ENCODE measurements at places on chromosomes 12 and 14.

- DNase-seq: no peak
Measured at GRCh38 chr14:74599321-74599761, 12.7 kb downstream of the LTBP2 start.

DNA sequence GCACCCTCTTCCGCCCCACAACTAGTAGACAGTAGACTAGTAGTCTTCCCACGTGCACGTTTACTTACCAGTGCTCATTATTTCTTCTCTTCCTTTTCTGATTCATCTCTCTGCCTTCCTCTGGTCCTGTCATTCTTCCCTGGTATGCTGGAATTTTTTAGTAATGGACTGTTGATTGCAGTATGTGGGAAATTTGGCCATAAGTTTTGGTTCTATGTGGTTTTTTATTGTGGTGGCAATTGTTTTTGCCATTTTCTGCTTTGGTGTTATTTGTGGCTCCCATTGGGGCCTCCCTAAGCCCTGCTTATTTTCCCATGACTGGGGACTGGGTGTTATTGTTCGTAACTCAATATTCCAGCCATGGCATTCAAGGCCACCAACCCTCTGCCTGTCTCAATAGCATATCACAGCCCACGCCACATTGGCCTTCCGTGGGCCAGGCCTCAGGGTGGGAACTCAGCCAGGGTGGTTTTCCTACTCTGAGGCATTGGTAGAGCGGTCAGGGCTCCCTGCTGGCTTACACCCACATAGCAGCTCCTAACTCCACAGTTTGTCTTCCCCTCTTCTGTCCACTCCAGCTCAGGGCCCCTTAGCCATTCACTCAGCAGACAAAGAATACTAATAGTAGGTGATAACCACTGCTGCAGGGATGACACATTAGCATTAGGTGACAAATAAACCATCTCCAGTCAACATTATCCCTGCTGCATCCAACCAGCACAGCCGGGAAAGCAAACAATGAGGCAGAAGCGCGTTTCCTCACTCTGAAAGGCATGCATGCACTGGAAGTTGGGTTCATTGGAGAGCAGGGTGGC lies 321.5 kb downstream of the CACNA1C start:
- no peak for DNase-seq

- no peak for DNase-seq
Measured at GRCh38 chr12:76883811-76884210, 5.0 kb upstream of the CSRP2 start.

GRCh38 chr12:87687362-87687761 lies 341.8 kb downstream of the C12orf50 start:
- DNase-seq: no peak

DNA sequence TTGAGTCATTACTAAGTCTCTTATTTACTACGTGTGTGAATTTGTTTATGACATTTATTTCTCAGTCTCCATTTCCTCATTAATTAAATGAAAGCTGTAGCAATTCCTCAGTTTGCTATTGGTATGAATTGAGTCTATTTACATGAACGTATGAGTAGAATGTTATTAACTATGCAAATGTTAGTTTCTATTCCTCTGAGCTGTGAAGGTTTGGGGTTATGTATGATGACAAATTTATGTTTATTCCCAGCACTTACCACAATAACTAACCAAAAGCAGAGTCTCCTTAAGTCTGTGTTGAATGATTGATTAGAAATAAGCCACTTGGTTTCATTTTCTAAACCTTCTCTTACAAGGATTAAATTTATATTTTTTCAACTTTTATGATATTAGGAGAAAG lies 1340.9 kb downstream of the FSCB start:
- DNase-seq: no peak

DNA sequence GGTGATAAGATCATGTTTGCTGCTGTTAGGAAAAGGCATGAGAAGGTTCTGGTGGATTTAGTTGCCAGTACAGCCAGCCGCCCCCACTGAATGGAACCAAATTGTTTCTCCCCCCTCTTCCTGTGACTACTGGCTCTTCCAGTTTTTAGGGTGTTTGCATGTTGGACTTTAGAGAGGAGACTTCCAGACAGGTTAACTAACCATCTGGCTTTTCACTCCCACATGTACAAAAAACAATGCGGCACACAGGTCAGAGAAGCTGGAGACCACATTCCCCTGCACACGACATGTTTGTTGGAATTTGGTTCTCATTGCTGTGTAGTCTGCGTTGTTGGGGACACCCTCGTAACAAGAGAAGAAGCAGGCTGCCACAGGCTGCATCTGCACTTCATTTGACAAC lies 103.9 kb upstream of the TMEM132C start:
- no peak for DNase-seq

DNA sequence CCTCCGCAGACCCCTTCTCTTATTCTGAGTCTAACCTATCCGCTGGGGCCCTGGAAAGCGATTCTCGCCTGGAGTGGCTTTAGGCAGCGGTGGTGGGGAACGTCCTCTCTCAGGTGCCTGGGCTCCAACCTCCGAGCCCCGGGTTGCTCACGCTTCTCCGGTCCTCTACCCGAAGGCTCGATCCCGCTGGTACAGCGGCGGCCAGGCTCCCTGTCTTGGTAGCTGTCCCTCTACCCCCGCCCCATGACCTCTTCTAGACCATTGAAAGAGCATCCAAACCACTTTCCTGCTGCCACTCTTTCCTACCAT lies 505 bp upstream of the HEBP1 start:
- no peak for DNase-seq

GRCh38 chr12:131351319-131352028 lies 359.4 kb upstream of the SFSWAP start:
- DNase-seq: no peak

DNA sequence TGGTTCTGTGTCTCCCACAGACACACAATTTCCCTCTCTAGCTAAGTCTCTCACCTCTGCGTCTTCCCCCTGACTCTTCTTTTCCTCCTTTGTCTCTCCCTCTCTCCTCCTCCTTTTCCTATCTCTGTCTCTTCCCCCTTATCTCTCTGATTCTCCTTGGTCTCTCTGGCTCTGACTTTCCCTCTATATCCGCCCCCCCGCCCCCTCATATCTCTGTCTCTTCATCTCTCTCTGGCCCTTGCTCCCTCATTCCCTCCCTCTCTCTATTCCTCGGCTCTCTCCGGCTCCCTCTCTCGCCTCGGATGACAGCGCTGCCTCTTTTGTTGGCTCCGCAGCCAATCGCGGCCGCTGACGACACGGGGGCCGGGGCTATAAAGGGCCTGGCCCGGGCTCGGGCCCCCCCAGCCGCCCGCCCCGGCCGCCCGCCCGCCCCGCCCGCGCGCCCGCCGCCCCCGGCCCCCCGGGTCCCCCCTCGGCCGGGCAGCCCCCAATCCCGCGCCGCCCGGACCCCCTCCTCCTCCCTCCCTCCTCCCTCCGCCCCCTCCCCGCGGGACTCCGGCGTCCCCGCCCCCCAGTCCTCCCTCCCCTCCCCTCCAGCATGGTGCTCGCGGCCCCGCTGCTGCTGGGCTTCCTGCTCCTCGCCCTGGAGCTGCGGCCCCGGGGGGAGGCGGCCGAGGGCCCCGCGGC lies at the start of gene GDF11:
GDF11 (plus strand) TSS at position 404 of the 687 bp plus-strand sequence; CDS start at position 599, 195 bp downstream.
- DNase-seq: peak; percentile 86

DNA sequence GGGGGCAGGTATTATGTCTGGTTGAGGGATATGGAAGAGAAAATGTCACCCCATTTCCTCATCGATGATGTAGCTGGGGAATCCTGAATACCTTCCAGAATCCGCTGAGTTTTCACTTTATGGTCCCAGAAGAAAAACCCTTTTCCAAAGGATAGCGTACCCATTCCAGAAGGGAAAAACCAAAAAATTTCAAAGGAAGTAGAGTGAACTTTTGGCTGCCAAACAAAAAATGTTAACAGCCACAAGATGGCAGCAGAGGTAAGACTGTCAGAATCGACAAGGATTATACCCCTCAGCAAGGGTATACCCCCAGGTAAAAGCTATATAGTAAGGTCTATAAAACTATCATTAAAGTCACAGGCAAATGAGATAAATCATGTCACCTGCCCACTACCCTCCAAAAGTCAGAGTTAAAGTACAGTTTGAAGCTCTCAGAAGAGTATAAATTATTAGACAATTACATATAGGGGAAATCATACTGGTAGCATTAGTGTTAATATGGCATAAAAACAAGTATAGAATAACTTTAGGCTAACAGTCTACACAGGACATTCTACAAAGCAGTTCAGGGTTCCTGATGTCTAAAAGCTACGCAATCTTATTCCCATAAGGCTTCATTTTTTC lies 18.0 kb downstream of the ACIN1 start:
- no peak for DNase-seq

- no peak for DNase-seq
Measured at GRCh38 chr14:37340353-37340752, 142.6 kb downstream of the MIPOL1 start.

Data from NCI-H146 (cell line).